CD4-positive, alpha-beta T cell (primary cell): ENCODE measurements at places on chromosomes 6 and 20. TPM values are rescaled to one million over a fixed set of nuclear protein-coding genes. Genes with fewer than 3 reads are reported as not detected.

The PROCR gene
- total RNA-seq: 0.33 TPM

The ID1 gene
- total RNA-seq: 24.2 TPM

The ACAT2 gene
- total RNA-seq: 21.4 TPM

The TAAR6 gene
- not detected for total RNA-seq

The TRIM40 gene
- not detected for total RNA-seq

The ULBP2 gene
- total RNA-seq: 1.9 TPM

The SLC29A1 gene
- total RNA-seq: 1.3 TPM
